ENCODE measurements at places on chromosomes 12 and 14.

DNA sequence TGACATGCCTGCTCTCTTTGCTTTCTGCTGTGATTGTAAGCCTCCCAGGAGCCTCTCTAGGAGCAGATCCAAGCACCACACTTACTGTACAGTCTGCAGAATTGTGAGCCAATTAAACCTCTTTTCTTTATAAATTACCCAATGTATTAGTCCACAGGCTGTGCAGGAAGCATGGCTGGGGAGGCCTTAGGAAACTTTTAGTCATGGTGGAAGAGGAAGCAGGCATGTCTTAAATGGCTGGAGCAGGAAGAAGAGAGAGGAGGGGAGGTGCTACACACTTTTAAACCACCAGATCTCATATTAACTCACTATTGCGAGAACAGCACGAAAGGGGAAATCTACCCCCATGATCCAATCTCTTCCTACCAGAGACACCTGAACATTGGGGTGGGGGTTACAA, 108.9 kb downstream of the DERA start:
- DNase-seq: no peak

- no peak for DNase-seq
Observed at GRCh38 chr14:75559451-75560222, 18.8 kb upstream of the FLVCR2 start.

GRCh38 chr12:132286912-132287311, 42.5 kb downstream of the GALNT9 start:
- no peak for DNase-seq

- DNase-seq: no peak
Observed at GRCh38 chr12:47981496-47982260, 18.3 kb downstream of the TMEM106C start.

GRCh38 chr14:104230946-104231345, 92.6 kb downstream of the KIF26A start:
- DNase-seq: no peak

DNA sequence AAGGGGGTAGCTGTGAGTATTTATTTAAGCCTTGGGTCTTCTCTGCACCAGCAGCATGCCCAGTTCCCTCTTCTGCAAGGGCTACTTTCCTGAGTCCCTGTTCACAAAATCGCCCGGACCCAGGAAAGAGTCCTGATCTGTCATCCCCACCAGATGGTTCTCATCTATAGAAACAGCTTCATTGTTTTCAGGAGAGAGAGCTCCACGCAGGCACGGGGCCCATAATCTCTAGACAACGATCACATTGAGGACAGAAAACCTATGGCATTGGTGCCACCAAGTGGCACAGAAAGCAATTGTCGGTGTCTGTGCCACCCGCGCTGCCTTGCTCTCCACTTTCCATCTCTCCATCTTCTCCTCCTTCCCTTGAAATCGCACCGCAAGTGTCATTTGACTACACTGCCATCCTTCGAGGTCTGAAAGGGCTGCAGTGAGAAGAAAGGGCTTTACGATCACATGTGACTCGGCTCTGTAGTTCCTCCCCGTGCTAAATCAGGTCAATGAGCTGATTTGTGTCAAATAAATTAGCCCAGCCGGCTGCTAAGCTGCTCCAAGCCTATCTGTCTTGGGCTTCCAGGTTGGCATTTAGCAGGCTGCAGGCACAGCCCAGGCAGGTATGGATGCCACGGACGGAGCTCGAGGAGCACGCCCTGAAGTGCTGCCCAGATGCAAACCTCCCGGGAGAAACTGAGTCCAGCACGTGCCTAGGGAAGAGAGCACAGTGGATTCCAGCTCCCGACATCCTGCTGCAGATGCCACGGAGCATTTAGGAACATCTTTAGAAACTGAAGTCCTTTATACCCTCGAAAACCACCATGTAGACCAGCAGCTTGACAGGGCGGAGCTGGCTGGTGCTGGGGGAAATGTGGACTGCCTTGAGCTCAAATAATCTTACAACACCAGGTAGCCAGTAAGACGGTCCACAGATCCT, 28.8 kb downstream of the SPRING1 start:
- peak; percentile 18 for DNase-seq

DNA sequence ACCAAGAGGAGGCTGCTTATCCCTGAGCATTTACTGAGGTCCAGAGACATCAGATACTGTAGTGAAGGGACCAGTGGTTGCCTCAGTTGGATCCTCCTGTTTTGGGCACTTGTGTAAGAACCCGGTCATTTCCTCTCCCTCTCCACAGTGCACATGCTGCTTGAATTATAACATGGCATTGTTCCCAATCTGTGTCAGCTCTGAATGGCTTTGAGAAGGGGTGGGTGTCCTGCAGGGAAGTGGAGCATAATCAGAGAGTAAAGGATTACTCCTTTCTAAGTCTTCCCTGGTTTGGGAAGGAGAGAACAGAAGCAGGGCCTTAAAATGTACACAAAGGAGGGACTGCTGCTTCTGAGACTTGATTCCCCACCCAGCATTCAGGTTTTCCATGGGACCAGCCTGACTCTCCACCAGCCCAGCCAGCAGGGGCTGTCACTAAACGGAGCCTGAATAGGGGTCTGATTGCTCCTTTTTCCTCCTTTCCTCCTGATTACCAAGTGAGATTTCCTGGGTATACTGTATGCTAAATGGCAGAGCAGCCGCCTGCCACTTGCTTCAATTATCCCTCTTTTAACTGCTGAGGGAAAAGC, 78.4 kb downstream of the NRXN3 start:
- no peak for DNase-seq

DNA sequence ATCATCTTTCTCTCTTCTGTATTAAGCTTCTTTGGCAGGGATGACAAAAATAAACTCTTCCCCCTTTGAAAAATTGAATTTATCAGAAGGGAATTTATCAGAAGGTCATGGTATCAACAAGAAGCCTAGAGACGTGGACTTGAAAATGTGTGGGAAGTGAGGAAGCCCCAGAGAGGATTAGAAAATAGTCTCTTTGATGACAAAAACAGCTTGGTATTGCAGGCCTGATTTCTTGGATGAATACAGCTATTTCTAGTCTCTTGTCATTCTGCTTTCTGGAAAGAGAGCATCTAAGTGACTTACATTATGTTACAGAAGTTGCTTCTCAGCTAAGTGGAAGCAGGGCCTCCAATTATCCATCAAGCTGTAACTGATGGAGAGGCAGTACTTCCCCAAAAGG, 111.1 kb downstream of the KITLG start:
- DNase-seq: no peak

- no peak for DNase-seq
Observed at GRCh38 chr12:113899561-113900471, 66.3 kb downstream of the RBM19 start.

DNA sequence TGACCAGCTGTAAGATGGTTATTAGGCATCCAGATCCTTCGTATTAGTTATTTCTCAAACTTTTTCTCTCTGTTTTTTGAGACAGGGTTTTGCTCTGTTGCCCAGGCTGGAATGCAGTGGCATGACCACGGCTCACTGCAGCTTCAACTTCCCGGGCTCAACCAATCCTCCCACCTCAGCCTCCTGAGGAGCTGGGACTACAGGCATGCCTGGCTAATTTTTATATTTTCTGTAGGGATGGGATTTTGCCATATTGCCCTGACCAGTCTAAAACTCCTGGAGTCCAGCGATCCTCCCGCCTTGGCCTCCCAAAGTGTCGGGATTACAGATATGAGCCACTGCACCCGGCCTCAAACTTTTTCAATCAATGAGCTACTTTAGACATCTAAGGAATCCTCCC, 33.1 kb downstream of the FZD10 start:
- DNase-seq: no peak

DNA sequence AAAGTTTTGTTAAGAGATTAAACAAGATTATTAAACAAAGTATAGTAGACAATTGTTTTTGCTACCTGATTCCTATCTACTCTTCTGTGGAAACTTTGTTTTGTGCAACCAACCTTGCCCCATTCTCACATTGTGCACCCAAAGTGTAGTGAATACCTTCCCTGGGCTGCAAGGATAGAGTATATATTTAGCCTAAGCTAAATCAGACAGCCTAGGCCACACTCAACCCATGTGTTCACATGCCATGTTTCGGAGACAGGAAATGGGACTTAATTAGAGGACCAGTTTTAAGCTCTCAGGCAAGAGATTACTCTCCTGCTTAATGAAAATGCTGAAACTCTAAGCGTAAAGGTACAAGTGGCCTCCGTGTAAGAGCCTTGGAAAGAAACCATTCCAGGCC, 734.9 kb upstream of the USP15 start:
- no peak for DNase-seq

- no peak for DNase-seq
Observed at GRCh38 chr12:91094032-91094662, 17.1 kb downstream of the LUM start.

- DNase-seq: no peak
Observed at GRCh38 chr12:75561921-75562320, 50.5 kb upstream of the KRR1 start.

DNA sequence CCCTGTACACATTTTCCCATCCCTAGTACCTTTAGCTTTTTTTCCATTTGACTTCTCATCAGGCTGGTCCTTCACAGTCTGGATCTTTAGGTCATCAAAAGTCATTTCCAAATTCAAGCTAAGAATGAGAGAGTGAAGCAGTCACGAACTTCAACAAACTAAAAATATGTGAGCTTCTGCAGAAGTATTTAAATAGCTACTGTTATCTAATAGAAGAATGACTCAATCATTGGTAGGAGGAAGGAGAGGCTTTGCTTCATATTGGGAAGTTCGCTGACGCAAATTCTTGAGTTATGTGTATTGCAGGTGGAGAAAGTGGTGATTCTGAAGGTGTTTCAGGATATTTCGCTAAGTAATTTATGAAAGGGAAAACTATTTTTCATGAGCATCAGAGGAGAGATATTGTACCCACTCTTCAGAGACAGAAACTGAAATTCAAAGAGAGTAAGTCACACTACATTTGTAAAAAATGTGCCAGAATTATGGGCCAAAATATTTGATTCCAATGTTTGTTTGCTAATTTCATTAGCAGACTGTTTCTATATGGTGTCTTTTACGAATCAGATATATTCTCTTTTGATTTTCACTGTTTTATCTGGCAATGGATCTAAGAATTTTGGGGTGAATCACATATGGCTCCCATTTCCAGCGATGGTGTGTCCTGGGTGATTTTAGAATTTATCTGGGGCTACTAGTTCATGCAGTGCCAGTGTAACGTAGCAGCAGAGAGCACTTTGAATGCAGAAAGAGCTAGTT, at the start of gene OLR1:
TSS of gene OLR1 (minus strand) at position 160 of the 756 bp plus-strand sequence. CDS start at position 105, 55 bp downstream.
- DNase-seq: no peak

GRCh38 chr12:72293701-72294100, 21.5 kb downstream of the TRHDE start:
- DNase-seq: no peak

- no peak for DNase-seq
Observed at GRCh38 chr14:77543240-77543551, 44.6 kb upstream of the ISM2 start.

GRCh38 chr12:14570231-14570630, 2.5 kb upstream of the PLBD1 start:
- no peak for DNase-seq

DNA sequence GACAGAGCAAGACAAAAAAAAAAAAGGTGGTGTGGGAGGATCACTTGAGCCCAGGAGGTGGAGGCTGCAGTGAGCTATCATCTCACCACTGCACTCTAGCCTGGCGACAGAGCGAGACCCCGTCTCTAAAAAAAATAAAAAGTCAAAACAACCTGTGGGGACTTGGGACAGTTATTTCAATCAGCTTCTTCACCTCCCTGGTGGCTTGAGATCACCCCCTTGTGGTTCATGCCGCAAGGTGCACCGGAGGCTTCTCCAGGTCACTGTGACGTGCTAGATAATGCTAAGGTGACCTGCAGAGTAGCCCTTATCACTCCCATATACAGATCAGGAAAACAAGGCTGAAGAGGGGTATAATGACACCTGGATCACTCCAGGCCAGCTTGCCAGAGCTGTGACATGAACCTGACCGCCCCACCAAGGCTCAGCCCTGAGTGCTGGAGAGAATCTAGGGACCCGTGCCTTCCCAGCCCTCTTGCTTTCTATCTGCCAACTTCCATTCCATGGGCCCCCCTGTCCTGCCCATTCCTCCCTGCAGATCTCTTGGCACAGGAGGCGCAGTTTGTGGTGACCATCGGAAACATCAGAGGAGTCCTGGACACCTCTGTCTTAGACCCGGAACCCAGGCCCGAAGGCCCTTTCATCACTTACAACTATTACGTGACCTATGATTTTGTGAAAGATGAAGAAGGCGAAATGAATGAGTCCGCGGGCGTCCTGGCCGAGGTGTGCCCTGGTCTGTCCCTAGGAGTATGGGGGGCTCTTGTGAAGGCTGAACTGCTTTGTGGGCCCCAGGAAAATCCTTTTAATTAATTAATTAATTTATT, 8.1 kb downstream of the LRRC43 start:
- peak; percentile 36 for DNase-seq

DNA sequence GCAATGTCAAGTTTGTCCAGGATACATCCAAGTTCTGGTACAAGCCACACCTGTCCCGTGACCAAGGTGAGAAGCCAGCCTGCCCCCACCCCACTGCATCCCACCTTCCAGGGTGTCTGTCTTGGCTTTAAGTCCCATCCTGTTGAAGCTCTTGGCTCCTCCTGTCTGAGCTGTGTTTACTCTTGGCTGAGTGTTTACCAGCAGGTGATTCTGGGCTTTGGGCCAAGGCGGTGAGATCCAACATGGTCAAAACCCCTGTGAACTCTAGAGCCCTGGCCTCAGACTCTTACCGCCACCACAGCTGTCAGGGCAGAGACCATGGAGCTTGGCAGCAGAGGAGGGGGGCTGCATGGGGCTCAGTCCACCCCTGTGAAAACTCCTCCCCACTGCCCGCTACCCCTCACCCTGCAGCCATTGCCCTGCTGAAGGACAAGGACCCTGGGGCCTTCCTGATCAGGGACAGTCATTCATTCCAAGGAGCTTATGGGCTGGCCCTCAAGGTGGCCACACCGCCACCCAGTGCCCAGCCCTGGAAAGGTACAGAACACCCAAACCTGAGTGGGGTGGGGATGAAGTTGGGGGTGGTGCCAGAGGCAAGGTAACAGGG, 11.6 kb downstream of the TNS2 start:
- no peak for DNase-seq

GRCh38 chr14:63727231-63727735, 582 bp downstream of the SGPP1 start:
- DNase-seq: no peak

- DNase-seq: no peak
Observed at GRCh38 chr14:50342221-50343078, 30.3 kb downstream of the DMAC2L start.

GRCh38 chr14:93891756-93892504, 35.2 kb upstream of the FAM181A start:
- no peak for DNase-seq

DNA sequence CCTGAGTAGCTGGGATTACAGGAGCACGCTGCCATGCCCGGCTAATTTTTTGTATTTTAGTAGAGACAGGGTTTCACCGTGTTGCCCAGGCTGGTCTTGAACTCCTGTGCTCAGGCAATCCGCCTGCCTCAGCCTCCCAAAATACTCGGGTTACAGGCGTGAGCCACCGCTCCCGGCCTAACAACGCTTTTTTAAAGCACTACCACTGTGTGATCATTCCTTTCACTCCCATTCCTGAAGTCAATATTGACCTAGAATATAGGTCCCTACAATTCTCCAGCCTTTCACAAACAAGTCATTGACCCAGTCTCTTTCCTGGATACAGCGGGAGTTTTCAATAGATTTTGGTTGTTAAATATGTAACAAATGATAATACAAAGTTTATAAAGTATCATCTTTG, 62.8 kb downstream of the KIF21A start:
- DNase-seq: no peak

- DNase-seq: no peak
Observed at GRCh38 chr12:84694116-84694515, 218.5 kb downstream of the SLC6A15 start.

Data from stimulated activated CD4-positive, alpha-beta T cell treated with anti-CD3 and anti-CD28 coated beads, Interleukin-1b, Interleukin-23, amount 100 ng/mL, for 1 hour (primary cell).